ENCODE measurements at places on chromosomes 16 and 17.

DNA sequence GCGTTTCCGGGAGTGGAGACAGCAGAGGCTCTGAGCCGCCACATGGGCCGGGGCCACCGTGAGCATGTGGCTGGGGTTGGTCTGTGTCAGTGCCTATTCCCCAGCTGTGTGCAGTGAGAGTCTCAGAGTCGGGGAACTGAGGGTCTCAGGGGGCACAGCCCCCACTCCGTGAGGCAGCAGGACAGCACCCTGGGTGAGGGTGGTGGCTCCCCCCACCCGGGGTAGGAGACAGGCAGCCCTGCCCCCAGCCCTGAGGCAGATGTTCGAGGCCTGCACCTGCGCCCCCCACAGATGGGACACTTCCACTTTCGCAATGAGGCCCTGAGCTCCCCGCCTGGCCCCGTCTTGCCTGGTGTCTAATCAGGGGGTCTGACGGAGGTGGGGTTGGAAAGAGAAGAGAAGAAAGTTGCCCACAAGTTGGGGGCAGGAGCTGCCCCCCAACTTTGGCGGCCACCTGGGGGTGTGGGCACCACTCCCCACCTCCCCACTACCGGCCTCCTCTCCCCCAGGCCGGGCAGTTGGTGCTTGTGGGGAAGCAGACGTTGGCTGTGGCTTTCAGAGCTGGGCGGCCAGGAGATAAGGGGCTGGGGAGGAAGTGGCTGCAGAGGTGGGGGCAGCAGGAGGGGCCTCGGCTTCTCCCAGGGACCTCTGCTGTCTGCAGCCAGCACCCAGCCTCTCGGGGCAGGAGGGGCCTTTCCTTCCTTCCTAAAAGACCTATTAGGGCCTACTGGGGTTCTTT is 1.8 kb upstream of the CBFA2T3 start:
- no peak for DNase-seq

GRCh38 chr16:50553731-50554360 is 5.7 kb downstream of the NKD1 start:
- DNase-seq, result no peak

DNA sequence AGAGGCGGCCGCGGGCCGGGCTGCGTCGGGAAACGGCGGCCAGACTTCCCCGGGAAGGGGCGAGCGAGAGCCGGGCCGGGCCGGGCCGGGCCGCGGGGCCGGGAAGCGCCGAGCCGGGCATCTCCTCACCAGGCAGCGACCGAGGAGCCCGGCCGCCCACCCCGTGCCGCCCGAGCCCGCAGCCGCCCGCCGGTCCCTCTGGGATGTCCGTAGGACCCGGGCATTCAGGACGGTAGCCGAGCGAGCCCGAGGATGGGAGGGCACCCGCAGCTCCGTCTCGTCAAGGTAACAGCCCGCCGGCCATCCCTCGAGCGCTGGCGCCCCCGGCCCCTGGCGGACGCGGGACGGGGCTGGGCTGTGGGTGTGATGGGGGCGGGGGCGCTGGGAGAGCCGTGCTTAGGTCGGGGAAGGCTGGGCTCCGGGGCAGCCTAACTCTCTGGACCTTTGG is at the start of gene CRHR1:
TSS of gene CRHR1 (plus strand) at position 28 of the 448 bp plus-strand sequence. CDS start at position 253, 225 bp downstream.
- DNase-seq, result no peak

DNA sequence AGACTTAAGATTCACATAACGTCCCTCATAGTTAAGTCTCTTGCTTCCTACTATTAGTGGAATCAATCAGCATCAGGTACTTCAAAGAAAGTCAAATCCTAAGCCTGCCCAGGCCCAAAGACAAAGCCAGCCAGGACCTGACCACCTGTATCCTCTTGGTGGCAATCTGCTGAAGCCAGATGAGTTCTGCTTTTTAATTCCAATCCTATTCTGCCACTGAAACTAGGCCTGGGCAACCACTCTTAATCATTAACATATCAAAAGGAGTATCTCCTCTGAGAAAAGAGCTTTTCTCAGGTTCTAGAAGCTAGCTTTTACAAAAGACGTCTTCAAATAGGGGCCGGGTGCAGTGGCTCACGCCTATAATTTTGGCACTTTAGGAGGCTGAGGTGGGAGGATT is 15.1 kb upstream of the GLG1 start:
- no peak for DNase-seq

DNA sequence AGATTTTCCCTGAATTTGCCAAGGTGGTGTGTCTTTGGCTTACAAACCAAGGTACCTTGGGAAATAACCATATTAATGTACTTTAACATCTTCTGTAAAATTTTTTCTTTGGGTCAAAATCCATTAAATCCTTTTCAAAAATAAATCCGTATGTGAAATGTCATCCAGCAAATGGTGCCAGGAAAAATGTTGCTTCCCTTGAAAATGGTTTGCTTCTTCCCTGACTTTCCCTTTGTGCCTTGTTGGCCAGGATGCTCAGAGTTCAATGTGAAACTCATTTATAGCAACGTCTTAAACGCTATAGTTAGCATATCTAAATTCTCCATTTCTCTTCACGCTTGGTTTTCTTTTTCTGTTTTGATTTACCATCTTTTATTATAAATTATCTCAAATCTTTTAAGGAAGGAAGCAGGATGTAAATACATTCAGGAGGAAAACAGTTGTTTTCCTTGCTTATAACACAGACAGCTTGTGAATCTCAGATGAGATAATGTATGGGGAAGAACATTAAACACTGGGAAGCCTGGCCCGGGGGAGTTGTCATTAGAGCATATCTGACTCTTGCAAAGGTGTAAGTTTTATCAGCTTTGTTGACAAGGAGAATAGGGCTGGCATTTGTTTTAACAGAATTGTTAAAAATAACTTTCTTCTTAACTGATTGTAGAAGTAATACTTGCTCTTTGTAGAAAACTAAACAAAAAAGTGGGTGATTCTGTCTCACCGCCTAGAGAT is 42.1 kb downstream of the GPRC5B start:
- no peak for DNase-seq

DNA sequence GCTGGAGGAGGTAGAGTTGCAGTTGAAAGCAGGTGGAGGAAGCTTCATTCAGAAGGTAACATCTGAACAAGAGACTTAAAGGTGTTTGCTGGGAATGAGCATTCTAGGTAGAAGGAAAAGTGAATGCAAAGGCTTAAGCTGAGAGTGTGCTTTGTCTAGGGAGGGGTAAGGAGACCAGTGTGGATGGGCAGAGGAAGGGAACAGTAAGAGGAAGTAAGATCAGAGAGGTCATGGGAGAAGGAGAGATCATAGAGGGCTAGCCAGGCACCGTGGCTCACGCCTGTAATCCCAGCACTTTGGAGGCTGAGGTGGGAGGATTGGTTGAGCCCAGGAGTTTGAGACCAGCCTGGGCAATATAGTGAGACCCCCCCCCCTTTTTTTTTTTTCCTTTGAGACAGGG is 3.3 kb downstream of the STX4 start:
- no peak for DNase-seq

GRCh38 chr17:82565551-82565950 is 46.0 kb downstream of the FOXK2 start:
- DNase-seq, result no peak

- no peak for DNase-seq
Observed at GRCh38 chr17:77455111-77455890, 314.5 kb downstream of the SEC14L1 start.

- no peak for DNase-seq
Observed at GRCh38 chr17:41393294-41393693, 4.1 kb downstream of the KRT31 start.

GRCh38 chr17:44587339-44587738 is 30.1 kb downstream of the FZD2 start:
- DNase-seq, result peak; percentile 49

- peak; percentile 41 for DNase-seq
Observed at GRCh38 chr17:78665952-78666920, 89.0 kb upstream of the DNAH17 start.

- DNase-seq, result no peak
Observed at GRCh38 chr17:38728290-38728831, 1.8 kb upstream of the CISD3 start.

- DNase-seq, result no peak
Observed at GRCh38 chr17:603406-604114, 111.1 kb downstream of the VPS53 start.

DNA sequence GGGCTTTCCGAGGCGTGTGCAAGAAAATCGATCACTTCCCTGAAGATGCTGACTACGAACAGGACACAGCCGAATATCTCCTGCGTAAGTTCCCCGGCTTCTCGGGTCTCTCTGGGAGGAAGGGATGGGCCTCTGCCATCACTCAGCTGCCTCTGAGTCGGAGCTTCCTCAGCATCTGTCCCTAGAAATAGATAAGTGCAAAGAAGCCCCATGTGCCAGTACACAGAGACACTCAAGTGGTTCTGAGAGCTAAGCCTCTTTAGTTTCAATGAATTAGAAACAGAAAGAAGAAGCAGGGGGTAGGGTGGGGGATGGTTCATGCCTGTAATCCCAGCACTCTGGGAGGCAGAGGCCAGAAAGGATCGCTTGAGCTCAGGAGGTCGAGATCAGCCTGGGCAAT is 90.6 kb downstream of the CACNG3 start:
- DNase-seq, result no peak

DNA sequence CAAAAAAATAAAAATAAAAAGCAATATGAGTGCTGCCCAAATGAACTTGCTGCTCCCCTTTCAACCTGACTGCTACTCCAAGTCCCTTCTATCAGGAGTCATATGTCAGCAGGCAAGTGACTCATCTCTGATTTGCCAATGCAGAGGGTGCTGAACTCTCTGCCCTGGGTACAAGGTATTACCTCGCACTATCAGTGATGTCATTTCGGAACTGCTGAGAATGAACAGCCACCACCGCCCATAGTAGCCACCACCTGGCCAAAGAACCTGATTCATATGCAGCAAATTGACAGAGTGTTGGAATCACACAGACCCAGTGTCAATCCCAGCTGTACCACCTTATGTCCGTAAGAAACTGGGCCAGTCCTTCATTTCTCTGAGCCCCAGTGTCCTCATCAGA is 31.2 kb downstream of the LYRM9 start:
- DNase-seq, result no peak

- DNase-seq, result no peak
Observed at GRCh38 chr16:89090182-89090630, 3.4 kb upstream of the ACSF3 start.

GRCh38 chr16:24721830-24722238 is 7.6 kb upstream of the TNRC6A start:
- DNase-seq, result no peak

DNA sequence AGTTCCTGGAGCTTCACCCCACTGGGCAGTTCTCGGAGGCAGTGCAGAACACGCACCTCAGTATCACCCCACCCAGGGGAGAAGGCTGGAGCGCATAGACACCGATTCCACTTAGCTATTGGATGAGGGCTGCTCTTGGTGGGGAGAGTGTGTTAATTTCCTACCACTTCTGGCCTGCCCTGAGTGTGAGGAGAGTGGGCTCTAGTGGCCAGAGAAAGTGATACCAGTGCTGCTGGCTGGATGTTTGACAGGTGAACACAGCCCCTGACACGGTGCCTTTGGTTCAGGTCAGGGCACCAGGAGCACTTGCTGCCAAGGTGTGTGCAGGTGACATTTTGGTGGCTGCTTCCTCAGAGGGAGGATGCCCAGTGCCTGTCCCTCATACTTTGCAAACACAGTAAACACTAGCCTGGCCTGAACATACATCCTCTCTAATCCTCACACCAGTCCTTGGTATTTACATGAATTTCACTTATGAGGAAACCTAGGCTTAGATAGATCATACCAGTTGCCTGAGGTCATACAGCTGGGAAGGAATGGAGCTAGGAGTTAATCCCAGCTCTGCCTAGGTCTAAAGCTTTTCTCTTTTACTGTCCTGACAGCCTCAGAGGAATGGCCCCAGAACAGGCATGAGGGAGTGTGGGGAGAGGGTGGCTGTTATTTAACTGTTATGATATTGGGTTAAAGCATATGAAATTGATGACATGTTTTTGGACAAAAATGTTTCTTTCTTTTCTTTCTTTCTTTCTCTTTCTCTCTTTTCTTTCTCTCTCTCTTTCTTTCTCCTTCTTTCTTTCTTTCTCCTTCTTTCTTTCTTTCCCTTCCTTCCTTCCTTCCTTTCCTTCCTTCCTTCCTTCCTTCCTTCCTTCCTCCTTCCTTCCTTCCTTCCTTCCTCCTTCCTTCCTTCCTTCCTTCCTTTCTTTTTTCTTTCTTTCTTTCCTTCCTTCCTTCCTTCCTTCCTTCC is 21.0 kb upstream of the ITGAX start:
- DNase-seq, result peak; percentile 69

- no peak for DNase-seq
Observed at GRCh38 chr17:11643851-11644250, 45.6 kb downstream of the DNAH9 start.

- DNase-seq, result no peak
Observed at GRCh38 chr16:14476183-14476582, 153.9 kb downstream of the PARN start.

- no peak for DNase-seq
Observed at GRCh38 chr17:9854255-9854654, 28.5 kb downstream of the GLP2R start.

GRCh38 chr17:58996968-58997367 is 109.7 kb downstream of the TRIM37 start:
- no peak for DNase-seq

- DNase-seq, result no peak
Observed at GRCh38 chr17:49748791-49749190, 15.1 kb downstream of the FAM117A start.

DNA sequence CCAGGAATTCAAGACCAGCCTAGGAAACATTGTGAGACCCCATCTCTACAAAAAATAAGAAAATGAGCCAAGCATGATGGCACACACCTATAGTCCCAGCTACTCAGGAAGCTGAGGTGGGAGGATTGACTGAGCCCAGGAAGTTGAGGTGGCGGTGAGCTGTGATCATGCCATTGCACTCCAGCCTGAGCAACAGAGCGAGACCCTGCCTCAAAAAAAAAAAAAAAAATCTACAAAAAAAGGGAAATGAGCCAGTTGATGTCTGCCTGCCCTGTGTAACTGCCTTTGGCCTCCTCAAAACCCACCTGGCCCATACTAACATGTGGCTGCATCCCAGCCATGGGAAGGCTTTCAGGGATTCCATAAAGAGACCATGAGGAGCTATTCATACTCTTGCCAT is 4.5 kb downstream of the RANBP10 start:
- no peak for DNase-seq

DNA sequence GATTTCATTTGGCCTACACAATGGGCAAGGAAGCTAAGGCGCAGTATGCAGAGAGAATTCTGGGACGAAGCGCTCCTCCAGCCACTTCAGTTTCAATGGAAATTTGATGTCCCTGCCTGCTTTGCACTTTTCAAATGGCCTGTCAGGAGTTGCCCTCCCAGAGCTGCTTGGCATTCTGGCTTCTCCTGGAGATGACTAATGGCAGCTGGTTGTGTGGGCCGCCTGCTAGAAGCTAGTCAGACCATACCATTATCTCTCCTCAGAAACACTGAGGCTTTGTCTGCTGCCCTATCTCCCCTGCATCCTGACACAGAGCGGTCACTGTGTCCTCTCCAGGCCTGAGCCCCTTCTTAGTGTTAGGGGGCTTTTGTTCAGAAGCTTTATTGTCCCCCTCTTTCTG is 180.1 kb downstream of the SPECC1 start:
- DNase-seq, result no peak

- no peak for DNase-seq
Observed at GRCh38 chr16:82761236-82761635, 134.5 kb downstream of the CDH13 start.

GRCh38 chr17:31294820-31295488 is 2.1 kb downstream of the OMG start:
- DNase-seq, result no peak
